ENCODE measurements at places on chromosomes 5 and 9.

DNA sequence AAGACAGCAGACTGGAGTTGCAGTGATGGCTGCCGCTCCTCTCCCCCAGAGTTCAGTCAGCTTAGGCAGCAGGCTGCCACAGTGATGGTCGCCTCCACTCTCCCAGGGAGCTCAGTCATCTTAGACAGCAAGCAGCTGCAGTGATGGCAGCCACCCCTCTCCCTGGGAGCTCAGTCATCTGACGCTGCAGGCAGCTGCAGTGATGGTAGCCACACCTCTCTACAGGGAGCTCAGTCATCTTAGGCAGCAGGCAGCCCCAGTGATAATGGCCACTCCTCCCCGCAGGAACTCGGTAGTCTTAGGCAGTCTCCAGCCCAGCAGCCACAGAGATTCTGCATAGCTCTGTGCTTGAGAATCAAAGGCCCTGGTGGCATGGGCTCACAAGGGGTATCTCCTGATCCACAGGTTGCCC is 582.7 kb downstream of the DTWD2 start:
- no peak for DNase-seq

- DNase-seq = no peak
Measured at GRCh38 chr9:108269371-108269770, 586.4 kb downstream of the ACTL7B start.

DNA sequence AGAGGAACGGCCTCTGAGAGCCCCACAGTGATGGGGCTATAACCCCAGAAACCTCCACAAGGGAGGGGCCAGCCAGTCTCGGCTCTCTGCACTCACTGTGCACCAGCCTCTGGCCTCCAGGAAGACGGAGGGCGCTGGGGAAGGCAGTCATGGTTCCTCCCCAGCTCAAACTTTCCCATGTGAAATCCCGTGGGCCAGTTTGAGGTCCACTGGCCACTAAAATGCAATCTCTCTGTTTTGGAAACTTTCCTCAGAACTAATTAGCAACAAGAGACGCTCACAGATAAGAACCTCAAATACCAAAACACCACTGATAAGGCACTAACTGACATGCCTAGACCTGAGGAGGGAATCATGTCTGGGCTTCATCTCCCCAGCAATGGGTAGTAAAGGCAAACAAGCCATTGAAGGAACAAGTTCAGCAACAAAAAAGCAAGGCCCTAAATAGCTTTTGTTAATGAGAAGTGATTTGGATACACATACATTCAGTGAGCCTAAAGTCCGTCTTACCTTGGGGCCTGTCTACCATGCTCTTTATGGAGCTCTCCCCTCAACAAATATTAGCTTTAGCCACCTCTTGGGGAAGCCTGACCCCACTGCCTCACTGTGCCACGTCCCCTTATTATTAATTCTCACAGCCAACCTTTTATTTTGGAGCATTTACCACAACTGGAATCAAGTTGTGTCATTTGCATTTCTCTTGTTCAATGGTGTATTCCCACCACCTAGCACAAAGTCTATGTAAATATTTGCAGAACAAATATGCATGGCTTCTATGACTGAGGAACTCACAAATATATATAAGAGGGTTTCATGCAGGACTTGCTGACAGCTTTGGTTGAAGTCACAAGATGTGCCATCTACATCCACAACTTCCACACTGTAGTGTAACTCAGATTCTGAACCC is 56.1 kb upstream of the GLRX start:
- DNase-seq = no peak

GRCh38 chr5:8848366-8848765 is 697.5 kb downstream of the SEMA5A start:
- DNase-seq = no peak

DNA sequence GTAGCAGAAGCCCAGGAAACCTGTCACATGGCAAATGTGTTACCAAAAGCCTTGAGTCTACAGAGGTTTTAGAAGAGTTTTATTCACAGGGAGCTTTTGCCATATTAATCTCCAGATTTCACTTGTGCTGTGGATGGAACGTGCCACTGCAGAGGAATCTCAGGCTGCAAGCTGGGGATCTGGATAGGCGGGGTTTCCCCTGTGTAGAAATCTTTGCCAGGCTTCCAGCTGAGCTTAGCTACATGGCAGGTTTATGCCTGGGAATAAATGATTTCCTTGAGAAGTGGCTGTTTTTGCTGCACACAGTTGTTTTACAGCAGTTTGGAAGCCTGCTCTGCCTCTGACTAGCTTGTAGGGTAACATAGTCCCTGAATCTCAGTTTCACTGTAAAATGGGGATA is 224.6 kb upstream of the PLPPR1 start:
- no peak for DNase-seq

DNA sequence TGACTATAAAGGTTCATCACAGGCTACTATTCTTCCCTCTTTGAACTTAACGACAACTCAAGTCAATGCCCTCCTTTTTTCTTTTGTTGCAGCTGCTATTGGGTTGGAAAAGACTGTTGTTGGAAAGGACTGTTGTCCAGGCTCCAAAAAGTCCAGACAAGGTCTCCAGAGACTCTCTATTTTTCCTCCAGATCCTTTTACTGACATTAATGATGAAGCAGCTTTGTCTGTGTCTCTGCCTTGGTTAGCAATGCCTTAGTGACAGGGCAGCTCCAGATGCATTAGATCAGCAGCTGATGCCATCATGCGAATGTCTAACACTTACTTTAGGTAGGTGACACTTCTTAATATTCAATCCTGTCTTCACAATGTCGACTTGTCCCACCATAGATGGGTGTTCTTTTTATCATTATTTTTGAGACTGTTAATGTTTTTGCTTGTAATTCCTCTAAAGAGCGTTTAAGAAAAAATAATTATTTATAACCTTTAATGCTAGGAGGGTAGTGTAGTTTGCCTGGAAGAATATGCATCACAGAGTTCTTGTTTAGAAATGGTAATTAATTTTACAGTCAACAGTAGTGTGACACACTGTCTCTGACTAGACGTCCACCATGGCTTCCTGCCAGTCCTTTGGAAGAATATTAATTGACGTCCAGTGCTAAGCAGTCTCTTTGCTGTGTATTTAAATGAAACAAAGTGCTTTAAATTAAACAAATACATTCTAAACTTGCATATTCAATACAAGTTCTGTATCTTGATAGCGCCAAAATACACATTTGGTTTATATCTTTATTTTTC is 492.2 kb downstream of the NR2F1-AS1 start:
- no peak for DNase-seq

DNA sequence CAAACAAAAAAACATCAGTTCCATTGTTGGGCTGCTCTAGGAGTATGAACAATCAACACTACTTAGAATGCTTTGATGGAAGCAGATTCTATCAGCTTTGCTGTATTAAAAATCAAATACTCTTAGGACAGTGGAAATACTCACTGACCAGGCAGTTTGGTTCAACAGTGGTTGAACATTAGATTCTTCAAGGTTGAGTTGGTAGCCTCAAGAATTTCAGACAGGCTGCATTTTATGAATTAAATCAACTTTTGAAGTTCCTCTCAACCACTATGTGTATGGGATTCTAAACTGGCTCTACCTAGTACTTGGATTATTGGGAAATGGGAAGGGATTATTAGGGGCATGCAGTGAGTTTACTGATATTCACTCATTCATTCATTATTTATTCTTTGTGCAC is 35.0 kb downstream of the ACTBL2 start:
- DNase-seq = no peak

- DNase-seq = no peak
Measured at GRCh38 chr5:158483281-158483860, 616.3 kb downstream of the EBF1 start.

DNA sequence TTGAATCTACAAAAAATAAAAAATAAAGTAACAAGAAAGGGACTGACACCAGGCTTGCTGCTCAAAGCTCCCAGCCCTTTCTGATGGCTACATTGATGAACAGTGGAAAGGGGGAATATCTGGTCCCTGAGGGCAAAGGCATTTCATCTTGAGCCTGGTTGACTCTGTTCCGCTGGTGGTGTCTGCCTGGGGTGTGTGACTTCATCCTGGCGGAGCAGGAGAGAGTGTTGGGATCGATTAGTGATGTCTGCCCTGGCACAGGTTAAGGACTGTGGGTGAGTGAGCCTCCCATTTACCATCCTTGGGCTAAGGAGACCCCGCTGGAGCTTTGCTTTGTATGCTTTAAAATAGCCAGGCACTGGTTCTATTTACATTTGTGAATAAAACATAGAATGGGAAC is 56.9 kb upstream of the ASS1 start:
- DNase-seq = no peak

- DNase-seq = no peak
Measured at GRCh38 chr5:140596321-140596741, 31.7 kb downstream of the SLC35A4 start.

GRCh38 chr5:88758591-88758990 is 124.4 kb downstream of the MEF2C start:
- DNase-seq = no peak

DNA sequence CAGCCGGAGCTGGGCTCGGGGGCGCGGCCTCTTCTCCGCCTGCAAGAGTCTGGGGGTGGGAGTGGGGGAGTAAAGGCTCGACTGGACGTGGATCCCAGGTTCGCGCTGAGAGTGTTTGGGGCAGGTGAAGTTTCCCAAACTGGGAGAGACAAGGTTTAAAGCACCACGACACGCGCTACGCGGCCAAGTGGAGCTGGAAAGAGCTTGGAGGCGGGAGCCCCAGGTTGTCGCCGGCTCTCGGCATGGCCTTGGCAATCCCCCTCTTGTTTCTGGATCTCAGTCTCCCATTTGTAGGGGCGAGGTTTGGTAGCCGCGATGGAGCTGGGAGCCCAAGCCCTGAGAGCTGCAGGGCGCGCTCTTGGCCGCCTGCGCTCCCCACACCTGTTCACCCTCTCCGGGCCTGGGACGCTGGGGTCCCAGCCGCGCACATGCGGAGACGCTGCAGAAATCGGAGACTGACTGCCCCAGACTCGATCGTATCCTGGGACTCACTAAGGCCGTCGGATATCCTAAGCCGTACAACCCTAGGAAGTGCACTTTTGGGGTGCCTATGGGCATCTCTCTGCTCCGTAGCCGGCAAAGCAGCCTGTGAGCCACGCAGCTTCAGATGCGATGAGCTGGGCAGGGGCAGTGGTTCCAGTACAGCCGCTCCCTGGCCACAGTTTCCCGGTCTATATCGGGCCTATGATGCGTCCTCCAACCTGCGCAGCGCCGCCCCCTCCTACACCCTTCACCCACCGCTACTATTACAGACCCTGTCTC is 937 bp downstream of the TMOD1 start:
- DNase-seq = no peak

DNA sequence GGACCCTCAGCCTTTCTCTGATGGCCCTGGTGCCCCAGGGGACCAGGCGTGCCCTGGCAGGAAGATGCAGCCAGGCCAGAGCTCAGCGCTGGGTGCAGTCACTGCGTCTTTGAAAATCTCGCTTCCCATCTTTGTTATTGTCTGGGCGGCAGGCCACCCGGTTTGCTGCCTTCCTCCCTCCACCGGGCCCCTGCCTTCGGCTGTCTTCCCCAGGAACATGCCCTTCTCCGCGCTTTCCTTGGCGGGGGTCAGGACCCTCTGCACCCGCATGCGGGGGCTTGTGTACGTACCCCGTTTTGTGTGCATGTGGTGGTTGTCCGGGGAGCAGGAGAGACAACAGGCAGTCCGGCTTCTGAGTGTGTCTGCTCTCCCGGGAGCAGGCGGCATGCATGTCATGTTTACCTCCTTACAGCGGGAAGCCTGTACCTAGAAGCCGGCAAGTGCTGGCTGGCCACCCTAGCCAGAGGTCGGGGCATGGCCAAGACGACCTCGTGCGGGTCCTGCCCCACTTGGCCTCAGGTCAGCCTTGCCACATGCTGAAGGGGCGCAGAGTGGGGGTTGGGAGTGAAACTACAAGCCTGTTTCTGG is 49.5 kb downstream of the DAB2IP start:
- DNase-seq = no peak

- no peak for DNase-seq
Measured at GRCh38 chr9:129194221-129194620, 16.2 kb upstream of the IER5L start.

DNA sequence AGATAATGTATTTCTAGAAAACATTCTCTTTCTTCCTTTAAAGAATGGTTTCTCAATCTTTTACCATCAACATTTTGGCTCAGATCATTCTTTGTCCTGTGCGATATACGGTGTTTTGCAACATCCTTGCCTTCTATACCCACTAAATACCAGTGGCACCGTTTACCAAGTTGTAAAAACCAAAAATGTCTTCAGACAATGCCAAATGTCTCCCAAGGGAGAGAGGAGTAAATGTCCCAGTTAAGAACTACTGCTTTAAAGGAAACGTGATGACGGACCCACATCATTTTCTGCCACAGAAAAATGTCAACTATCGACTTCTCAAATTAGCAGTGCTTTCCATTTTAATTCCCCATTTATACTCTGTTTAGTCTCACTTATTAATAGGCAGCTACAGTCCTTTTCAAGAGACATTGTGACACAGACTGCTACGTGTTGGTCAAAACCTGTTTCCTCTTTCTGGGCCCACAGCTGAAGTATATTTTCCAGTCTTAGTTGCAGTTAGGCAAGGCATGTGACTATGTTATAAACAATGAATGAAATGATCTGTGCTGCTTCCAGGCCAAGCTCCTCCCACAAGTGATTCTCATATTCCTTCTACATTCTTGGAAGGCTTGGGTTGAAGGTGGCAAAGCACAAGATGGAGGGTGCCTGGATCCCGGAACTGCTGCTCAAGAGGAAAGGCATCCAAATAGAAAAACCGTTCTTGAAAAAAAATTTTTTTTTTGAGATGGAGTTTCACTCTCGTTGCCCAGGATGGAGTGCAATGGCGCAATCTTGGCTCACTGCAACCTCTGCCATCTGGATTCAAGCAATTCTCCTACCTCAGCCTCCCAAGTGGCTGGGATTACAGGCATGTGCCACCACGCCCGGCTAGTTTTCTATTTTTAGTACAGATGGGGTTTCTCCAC is 8.8 kb downstream of the PRXL2C start:
- DNase-seq = no peak

Measured in cortex of kidney (tissue), 1 donor.